ENCODE measurements at places on chromosomes 4 and X.

- DNase-seq, result no peak
Measured at GRCh38 chr4:171308661-171309060, 504.5 kb upstream of the GALNTL6 start.

DNA sequence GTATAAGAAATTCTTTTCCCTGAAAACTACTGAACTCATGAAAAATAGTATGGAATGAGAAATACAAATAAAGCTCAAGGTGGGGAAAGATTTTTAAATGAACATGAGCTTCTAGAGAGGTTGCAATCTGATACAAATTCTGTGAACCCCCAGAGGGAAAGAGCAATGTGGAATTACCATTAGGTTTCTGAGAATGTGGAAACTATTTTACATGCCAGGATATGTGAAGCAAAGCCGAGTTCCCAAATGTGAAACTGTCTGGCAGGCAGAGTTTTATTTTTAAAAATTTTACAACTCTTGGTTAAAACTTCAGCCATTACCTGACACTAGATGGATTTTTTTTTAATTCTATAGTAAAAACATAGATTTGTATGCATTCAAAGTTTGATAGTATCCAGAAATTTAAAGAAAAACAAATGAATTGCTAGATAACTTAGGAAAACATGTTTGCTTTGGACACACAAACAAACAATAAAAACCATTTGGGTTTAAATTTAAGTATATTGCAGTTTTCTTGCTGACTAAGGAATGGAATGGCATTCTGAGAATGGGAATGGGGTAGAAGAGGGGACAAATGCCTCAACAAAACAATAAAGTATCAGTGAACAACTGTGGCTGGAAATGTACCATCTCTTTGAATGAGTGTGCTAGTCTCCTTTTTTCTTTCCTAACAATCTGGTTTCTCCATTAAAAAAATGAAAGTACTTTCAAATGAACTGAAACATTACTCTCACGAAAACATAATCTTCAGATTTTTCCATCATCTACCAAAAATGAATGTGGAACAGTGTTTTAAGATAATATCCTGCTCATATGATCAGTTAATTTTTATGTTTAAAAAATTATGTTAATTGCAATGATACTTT lies 99.6 kb downstream of the PCDH18 start:
- DNase-seq, result no peak

DNA sequence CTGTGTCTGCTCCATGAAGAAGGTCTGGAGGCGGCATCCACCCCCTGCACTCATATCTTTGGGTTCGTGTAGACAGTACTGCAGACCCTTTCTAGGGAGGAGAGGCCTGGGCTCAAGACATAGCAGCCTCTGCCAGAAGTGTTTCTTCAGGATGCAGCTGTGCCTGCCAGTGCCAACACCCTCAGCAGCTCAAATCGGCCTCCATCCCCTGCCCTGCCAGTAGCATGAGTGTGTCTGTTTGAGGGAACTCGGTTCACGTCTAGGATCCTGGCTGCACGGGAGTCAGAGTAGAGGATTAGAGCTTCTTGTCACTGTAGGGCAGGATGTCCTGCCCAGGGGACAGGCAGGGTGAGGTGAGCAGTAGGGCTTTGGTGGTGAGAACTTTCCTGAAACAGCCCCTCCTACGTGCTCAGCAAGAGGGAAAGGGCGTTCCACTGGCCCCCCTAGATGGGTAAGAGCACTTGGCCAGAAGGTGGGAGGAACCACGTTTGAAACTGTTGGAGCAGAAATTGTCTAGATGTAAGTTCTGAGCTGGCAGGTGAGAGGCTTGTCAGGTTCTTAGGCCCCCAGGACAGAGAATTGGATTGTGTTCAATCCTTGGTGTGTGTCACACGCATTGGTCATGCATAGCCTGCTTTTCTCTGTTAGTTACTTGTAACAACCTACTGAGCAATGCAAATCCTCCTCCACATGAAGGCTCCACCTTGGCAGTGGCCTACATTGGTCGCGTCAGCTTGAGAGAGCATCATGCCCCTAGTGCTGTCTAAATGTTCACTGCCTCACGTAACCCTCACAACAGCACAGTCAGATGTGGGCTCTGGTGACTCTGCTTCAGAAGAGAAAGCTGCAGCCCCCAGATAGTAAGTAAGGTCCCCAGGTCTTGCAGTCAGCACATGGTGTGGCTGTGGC lies 25.8 kb upstream of the FAM193A start:
- no peak for DNase-seq

DNA sequence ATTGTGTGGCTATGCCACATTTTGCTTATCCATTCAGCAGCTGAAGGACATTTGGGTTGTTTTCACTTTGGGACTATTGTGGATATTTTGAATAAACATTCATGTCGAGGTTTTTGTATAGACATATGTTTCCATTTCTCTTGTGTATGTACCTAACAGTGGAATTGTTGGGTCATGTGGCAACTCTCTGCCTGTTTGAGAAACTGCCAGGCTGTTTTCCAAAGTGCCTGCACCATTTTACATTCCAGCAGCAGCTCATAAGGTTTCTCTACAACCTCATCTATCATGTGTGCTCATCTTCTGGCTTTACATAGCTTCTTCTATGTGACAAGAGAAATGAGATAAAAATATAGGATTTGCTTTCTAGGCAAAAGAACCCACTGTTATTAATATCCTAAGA lies 29.5 kb upstream of the TSPAN5 start:
- no peak for DNase-seq

DNA sequence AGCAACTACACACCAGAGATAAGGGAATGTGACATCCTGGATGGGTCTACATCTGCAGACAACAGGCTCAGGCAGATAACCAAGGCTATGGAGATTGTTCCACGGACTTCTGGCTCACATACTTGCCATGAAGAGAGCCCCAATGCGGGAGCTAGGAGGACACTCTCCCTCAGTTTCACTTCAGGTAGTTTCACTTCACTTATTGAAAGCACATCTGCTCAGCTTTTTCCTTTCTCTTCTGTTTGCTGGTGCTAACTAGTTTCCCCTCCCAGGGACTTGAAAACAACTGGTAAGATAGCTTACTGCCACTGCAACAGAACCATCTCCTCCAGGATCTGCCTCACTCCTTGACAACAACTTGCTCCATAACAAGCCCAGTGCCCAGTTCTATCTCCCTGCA lies 1.4 kb upstream of the CT47C1 start:
- DNase-seq, result no peak

- no peak for DNase-seq
Measured at GRCh38 chr4:81685104-81685503, 213.4 kb upstream of the RASGEF1B start.

GRCh38 chr4:30460818-30461217 lies 259.4 kb upstream of the PCDH7 start:
- no peak for DNase-seq

DNA sequence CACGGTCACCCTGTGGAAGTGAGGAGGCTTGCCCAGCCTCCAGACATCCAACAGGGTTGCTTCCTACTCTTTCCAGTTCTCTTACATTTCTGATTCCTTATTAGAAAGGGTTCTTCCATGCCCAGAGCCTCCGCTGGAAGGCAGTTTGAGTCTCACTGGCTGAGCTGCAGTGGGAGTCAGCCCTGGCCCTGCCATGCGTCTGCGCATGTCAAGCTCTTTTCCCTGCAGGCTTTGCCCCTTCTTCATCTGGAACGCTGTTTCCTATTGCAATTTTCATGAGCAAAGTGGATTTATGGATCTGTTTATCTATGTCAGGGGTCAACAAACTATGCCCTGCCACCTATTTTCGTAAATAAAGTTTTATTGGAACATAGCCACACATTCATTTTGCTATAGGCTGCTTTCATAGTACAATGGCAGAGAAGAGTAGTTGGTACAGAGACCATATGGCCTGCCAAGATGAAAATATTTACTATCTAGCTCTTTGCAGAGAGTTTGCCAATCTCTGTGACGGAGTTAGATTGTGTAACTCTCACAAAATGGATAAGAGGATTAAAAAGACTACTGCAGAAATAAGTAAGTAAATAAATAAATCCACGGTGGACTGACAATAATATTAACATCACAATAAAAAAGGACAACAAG lies 3.9 kb upstream of the CHRNA9 start:
- DNase-seq, result no peak

- no peak for DNase-seq
Measured at GRCh38 chr4:126182336-126182735, 867.6 kb downstream of the FAT4 start.

GRCh38 chr4:107125496-107125895 lies 89.4 kb upstream of the DKK2 start:
- no peak for DNase-seq

DNA sequence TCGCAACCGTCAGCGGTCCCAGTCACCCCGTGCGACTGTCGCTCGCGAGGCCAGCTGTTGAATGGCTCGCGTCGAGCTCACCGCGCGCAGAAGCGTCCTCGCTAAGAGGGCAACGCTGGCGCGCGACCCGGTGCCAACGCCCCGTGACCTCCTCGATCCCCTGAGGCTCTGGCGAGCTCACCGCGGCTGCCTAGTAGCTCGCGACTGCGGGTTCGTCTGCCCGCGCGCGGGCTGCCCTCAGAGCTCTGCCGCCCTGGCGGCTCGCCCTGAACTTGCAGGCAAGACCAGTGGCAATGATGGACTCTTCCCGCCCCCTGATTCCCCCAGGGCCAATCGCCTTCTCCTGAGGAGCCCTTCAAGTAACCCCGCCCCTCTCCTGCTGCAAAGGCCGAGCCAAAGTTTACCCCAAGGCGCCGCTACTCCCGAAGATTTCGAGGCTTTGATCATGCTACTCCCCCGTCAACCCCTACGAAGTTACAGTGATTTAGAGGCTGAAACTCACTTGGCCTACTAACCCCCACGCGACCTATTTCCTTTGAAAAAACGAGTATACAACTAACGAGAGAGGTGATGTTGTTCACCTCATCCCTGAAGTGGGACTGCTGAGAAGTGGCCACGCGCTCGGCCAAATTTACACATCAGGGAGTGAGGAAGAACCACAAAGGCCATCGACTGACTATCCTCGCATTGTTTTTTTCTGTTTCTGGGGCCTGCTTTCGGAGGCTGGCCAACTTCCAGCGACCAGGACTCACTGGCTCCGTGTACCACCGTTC lies 37.5 kb downstream of the PGRMC1 start:
- peak; percentile 20 for DNase-seq

DNA sequence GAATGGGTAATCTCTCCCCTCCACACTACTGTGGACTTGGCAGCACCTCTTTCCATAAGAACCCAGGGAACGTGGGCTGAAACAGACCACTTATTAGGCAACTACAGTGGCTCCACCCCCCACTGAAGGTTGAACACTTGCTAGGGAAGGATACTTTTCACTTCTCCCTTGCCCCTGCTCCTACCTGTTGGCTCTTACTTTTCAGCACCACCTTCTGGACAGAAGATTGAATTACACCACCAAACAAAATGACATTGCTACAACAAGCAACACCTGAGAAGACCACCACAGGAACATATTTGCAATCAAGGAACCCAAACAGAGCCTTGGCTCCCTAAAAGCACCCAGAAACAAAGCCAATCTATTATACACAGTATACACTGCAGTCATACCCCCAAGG lies 132.1 kb upstream of the CXCL13 start:
- DNase-seq, result no peak

DNA sequence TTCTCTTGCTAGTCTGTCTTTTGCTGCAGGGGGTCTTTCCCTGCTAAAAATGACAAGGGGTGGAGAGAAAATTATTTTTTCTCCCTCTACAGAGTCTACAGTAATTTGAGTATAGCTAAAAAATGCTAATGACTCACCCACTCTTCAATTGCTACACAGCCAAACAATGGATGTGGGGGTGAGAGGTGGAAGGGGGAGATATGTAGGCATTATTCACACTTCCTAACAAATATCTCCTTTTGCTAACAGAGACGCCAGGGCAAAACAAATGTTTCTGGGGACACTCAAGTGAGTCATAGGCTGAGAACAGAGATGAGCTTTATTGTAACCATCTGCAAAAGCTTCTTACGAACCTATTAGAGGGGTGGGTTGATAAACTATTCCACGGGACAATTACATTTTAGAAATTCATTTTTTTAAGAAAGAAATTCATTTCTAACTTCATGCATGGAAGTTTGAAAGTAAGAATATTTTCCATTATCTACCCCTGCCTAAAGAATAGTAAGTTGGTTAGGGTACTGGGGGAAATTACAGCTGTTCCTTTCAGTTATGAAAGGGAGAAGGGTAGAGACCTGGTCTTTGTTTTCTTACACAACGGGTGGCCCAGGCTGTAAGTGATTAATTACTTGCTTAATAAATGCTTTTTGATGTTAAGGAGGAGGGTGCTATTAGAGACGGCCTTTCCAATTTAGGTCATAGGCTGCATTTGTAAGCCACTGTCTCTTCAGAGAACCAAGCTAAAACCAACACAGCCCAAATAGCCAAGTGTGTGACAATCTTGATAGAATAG lies 12.8 kb downstream of the SCD5 start:
- no peak for DNase-seq

DNA sequence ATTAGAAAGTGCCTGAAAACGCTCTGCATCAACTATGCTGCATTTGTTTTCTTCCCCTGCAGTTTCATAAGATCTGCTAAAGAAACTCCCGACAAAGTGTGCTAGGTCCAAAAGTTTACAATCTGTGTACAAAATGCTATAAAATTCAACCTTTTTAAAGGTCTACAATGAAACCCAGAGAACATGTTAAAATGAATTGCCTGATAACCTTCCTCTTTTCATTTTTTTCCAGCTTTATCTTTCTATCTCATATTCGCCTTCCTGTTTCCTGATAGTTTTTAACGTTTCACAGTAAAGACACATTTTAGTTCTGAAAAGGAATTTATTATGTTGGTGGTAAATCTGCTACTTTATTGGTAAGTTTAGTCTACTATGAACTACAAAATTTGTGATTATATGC lies 9.5 kb upstream of the HPGDS start:
- no peak for DNase-seq

DNA sequence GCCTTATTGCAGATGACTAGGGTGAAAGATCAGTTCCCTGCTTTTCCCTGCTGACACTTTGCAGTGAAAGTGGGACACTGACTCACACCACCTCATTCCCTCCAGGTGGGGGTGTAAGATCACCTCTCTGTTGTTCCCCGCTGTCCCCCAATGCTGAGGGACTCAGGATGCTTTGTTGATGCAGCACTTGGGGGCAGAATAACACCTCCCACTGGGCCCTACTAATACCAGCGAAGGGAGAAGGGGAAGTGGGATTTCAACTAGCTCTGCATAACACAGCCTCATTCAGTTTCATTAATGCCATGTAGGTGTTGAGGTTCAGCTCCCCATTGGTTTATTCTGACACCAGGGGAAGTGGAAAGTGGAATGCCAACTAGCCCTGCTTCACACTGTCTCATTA lies 43.6 kb upstream of the IL1RAPL2 start:
- DNase-seq, result no peak

All from GM06990 (cell line).